T-helper 17 cell (primary cell): ENCODE measurements at places on chromosomes 2 and 18.
A peak's percentile ranks its signal among the peaks of the same experiment; 100 is the strongest.

GRCh38 chr2:23452372-23452771, 67.4 kb downstream of the KLHL29 start:
- no peak for DNase-seq

GRCh38 chr18:74197705-74198341, 49.5 kb downstream of the TIMM21 start:
- no peak for DNase-seq

DNA sequence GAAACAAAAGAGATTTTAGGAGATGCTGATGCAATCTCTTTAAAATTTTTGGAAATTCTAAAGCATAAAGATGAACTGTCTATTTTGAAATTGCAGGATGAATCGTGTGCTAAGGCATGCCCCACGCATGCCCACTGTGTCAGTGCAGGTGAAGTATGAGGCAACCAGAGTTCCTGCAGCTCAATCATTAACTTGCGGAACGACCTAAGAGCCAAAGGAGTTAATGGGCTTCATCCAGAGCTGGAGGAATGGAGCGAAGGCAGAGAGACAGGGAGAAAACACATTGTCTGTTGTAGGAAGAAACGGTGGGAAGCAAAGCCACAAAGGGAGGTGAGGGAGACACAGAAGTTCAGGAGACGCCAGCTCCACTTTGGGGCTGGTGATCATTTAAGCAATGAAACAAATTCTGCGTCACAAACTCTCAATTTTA, 265.2 kb downstream of the CCDC85A start:
- no peak for DNase-seq

GRCh38 chr18:28040716-28041115, 136.2 kb downstream of the CDH2 start:
- no peak for DNase-seq

DNA sequence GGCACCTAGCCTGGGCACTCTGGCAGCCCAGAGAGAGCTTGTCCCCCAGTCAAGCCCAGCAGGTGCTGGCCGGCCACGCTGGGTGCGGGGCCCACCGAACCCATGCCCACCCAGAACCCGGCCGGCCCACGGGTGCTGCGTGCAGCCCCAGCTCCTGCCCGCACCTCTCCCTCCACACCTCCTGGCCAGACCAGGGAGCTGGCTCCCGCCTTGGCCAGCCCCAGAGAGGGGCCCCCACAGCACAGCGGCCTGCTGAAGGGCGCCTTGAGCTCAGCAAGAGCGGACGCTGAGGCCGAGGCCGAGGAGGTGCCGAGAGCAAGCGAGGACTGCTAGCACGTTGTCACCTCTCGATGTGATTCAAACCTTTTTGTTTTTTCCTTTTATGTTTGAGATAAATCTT, 407.0 kb upstream of the KCNJ3 start:
- DNase-seq = no peak

DNA sequence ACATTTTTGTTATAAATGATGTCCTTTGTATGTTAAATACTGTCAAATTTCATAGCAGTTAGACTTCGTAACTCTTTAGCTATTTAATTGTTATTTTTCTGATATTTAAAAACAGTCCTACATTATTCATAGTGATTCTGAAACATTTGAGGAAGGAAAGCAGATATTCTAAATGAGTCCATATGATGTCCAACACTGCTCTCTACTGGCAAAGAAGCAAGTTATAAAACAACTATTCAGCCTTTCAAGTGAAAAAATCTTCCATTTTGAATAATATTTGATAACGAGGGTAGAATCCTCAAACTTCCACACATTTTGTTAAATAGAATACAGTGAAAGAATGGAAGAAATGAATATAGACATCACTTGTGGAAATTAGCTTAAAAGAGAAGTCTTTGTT, 220.8 kb downstream of the GULP1 start:
- DNase-seq = no peak

GRCh38 chr2:9174771-9175437, 31.7 kb upstream of the ASAP2 start:
- DNase-seq = no peak

- no peak for DNase-seq
Observed at GRCh38 chr2:30741576-30741975, 65.7 kb downstream of the CAPN13 start.

- no peak for DNase-seq
Observed at GRCh38 chr18:48230467-48231113, 178.6 kb downstream of the ZBTB7C start.

DNA sequence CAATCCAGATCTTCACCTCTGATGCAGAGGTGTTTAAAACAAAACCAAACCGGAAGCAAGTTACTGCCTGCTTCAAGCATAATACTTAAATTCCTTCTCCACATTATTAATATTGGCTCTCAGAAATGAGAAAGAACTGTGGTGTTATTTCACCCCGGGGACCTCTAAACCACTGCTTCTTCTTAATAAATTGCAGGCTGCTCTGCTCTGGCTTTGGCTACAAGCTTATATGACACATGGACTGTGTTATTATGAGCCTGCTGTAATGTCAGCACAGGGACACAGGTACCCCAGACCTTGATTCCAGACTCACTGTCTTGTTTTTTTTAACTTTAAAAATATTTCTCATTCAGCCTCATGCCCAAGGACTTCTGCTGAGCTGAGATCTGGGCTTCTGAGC, 45.1 kb downstream of the ST6GAL2 start:
- no peak for DNase-seq

- DNase-seq = no peak
Observed at GRCh38 chr2:186407611-186408010, 78.4 kb upstream of the ZC3H15 start.

- no peak for DNase-seq
Observed at GRCh38 chr2:69111076-69111475, 98.1 kb downstream of the ANTXR1 start.

- no peak for DNase-seq
Observed at GRCh38 chr2:198113316-198113715, 308.9 kb downstream of the PLCL1 start.

DNA sequence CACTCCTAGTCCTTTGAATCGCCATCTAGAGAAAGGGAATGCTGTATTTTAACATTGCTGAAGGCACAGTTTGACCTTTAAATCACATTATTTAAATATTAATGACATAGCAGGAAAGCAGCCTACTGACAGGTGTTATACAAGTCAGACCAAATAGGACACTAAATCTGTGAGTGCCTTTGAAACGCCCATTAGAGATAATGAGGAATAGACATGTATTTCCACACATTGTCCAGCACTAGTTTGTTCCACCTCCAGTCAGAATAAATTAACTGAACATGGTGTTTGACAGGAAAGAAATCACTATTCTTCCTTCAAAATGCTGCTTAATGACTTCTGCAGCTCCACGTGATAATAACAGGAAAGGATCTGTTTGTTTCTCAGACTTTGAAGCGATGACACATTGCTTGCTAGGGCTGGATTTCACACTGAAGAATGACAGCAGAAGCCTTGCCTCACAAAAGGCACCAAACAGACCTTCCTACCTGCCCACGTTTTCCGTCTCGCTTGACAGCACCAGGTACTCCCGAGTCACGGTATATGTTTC, 90.5 kb upstream of the DDX18 start:
- no peak for DNase-seq

DNA sequence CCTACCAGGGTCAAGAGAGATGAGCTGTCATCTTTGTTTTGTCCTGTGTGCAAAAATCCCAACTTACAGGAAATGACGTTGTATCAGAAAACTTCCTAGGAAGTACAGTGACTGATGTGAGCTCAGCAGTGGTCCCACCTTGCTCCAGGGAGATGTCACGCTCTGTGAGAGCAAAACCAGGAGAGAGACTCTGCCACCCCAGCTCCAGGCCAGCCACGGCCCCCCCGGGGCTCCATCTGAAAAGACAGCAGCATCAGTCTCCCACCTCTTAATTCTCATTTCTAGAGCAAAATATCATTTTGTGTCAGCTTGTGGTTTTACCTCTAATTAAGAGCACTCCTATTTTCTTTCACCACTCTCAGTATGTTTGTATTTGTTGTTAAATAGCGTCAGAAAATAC, 57.5 kb downstream of the MYL12B start:
- DNase-seq = no peak

GRCh38 chr2:188382107-188382506, 90.4 kb downstream of the GULP1 start:
- DNase-seq = no peak

- DNase-seq = no peak
Observed at GRCh38 chr2:41137031-41137430, 685.1 kb upstream of the SLC8A1 start.

- DNase-seq = no peak
Observed at GRCh38 chr2:138654146-138654545, 126.0 kb downstream of the NXPH2 start.

DNA sequence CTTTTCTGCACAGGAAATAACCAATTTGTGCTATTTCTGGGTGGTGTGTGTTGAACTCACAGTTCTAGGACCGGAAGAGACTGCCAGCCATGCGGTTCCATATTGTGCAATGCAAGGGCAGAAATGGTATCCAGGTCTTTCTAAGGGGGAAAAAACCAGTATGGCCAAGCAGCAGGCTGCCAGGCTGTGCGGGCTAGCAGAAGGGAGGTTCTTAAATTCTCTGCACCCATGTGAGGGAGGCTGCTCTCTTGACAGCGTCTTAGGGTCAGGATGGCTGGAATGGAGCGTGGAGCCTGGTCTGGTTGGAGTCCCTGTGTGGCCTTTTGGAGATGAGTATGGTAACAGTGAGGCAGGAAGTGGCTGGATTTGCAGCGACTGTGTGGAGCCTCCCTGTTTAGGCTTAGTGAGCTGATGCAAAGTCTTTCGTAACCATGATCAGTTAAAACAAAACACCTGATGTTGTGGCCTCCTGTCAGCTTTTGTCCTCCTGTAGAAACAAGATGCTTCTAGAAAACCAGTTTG, 52.6 kb downstream of the NCK2 start:
- DNase-seq = no peak

GRCh38 chr2:88159481-88159880, 10.7 kb upstream of the THNSL2 start:
- no peak for DNase-seq

DNA sequence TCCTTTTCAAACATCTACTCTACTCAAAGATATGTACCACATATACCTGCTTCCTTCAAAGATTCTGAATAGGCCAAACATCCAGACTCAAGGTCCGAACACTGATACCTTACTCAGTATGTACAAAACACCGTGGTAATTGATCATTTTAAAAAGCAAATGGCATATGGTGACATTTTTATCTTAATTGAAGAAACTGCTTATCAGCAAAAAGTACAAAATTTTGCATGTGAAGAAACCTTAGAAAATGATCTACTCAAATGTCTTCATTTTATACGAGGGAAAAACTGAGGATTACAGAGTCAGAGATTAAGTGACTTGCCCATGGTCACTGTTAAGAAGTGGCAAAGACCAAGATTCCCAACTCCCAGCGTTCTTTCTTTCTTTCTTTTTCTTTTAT, 133.0 kb downstream of the CACNB4 start:
- DNase-seq = no peak

GRCh38 chr2:182666674-182667314, 49.3 kb upstream of the DNAJC10 start:
- no peak for DNase-seq

GRCh38 chr2:161662373-161662772, 38.2 kb downstream of the SLC4A10 start:
- DNase-seq = no peak

DNA sequence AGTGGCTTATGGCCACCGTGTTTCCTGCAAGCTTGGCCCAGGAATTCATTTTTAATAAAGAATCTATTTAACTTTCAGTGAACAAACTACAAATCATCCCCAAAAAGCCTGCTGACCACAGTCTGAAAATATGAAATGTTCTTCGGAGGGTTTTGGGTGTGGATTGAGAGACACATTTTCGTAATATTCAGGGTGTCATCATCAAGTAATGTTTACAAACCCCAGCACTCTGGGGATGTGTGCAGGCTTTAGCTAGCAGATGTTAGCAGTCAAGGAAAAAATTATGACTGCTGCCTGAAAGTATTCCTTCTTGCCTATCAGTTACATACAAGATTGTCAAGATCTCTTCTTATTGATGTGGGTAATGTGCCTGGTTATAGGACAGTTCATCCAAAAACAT, 143.9 kb upstream of the FN1 start:
- no peak for DNase-seq

- peak; percentile 53 for DNase-seq
Observed at GRCh38 chr2:2613279-2614199, 282.5 kb upstream of the MYT1L start.

- DNase-seq = no peak
Observed at GRCh38 chr2:19225126-19225525, 133.3 kb downstream of the OSR1 start.

- no peak for DNase-seq
Observed at GRCh38 chr2:132400169-132400900, 16.3 kb upstream of the GPR39 start.

DNA sequence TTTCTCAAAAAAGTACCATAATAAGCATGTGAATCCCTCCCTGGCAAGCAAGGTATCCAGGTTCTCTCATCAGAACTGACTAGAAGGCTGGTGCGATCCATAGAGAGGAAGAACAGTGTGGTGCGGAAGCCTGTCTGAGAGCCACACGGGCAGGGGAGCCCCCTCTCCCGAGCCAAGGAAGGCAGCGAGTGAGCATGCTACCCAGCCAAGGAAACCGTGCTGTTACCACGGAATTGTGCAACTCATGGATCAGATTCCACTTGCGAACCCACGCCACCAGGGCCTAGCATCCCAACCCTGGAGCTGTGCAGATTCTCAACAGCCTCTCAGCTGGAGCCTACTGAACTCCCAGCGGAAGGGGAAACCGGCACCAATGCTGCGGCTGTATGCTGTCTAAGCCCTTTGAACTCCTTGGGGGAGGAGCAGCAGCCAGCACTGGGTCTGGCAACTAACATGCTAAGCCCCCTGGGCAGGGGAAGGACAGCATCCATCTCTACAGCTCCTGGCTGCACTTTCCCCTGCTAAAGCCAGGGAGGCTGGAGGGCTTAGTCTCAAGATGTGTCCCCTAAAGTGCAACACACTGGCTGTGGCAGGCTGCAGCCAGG, 823.1 kb downstream of the EPHA4 start:
- no peak for DNase-seq

DNA sequence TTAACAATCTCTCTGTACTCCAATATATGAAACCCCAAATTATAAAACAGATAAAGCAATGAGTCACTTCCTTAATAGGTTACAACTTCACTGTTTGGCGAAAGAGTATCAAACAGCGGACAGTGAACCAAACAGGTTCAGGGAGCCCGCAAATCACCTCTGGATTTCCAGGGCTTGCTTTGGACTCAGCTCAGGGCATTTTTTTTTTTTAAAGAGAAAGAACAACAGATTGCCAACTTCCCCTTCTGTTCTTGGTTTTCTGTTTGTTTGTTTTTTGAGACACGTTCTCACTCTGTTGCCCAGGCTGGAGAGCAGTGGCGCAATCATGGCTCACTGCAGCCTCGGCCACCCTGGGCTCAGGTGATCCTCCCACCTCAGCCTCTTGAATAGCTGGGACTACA, 52.7 kb downstream of the ABCB11 start:
- DNase-seq = no peak
